ENCODE measurements at places on chromosomes 1 and 21.

DNA sequence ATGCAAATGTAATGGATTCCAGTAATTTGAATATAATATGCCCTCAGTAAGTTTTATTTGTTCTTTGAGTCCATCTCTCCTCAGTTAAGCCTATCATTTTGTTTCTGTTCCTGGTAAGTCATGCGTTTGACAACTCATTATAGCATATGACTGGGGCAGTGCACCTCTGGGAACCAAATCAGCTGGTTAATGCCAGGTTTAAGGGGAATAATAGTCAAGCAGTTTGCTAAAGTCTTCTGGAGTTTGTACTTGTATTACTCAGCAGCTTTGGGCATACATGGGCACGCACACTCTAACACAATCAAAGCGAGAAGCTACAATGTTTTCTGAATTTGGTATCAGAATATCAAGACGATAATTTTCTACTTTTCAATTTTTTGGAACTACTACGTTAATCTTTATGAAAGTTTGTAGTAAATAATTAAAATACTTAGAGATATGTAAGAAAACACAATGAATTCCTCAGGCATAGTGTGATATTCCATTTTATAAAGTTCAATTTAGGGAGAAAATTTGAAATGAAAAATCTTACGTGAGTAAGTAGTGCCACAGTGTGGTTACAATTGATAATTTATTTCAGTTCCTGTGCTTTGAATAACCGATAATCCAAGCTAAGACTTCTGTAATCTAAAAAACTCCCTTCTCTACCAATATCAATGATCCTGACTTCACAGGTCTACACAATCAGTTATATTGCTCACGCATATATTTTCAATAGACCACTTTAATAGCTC, 43.8 kb upstream of the KCTD3 start:
- DNase-seq = no peak

GRCh38 chr1:56803561-56804156, 15.5 kb downstream of the FYB2 start:
- DNase-seq = no peak

DNA sequence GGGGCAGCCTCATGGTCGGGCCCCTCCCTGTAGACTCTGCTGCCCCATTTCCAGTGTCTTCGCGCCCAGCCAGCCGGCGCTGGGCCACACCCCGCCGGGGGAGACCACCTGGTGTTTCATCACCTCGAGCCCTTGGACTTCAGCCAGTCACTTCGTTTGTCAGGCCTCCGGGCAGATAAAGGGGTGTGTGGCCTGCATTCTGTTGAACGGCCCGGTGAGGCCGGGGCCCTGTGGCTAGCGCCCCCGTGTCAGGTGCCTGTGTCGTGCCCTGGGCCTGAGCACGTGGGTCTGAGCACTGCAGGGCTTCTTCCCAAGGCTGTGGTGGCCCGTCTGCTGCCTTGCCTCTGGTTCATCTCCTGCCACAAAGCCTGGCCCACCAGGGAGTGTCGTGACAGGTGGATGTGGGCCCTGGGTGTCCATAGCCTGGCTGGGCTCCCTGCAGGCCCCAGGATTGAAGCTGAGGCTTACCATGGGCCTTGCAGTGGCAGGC, 65.2 kb upstream of the DIP2A start:
- DNase-seq = no peak

GRCh38 chr1:175774921-175775320, 31.5 kb upstream of the TNR start:
- DNase-seq = no peak

DNA sequence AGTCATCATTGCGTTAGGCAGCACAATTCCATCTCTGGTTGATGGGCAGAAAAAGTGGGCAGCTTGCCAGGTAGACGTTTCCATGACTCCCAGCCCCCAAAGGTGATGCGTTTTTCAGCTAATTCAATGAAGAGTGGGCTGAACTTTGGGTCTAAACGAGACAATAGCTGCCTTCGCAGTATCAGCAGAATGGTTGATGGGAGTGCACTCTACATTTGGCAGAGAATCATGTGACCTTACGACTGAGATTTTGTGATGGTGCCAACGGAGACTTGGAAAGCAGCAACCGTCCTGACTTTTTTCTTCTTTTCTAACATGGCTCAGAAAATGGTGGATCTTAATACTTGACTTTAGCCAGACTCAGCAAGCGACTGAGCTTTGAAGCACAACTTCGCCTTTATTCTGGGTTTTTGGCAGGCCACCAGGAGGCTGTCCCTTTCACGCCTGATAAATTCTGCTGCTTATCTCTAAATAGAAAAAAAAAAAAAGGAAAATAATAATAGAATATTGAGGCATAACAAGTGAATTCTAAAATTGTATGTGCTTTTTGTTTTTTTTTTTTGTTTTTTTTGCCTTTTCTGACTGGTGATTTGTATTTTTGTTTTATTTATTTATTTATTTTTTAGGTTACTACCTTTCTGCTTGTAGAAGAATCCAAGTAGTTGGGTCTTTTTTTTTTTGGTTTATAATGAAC, 804.8 kb downstream of the USP25 start:
- no peak for DNase-seq

DNA sequence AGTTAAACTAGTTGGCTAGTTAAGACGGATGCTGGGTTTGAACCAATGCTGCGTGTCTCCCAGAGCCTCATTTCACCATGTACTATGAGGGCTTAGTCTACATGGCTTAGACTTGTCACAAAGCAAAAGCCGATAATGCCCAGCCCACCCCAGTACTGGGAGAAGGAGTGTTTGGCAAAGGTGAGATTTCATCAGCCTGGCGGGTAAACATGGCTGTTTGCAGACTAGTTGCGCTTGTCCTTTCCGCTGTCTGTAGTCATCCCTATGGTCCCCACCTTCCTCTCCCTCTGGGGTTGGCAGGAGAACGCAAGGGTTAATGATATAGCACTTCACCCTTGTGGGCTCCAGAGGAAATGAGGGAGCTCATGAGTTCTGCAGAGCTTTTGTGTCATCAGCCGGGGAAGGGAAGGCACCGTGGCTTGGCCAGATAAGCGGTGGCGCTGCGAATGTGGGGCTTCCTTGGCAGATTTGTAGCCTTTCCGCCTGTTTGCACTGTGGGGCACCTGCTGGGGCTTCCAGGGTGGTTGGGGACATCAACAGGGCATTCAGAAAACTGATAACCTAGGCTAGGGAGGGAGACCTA, 29.2 kb downstream of the SOX13 start:
- peak; percentile 41 for DNase-seq

GRCh38 chr21:37006486-37007291, at the start of gene RIPPLY3:
Gene RIPPLY3, plus strand, starts transcription at chr21:37006702. Its CDS starts 71 bp downstream, at chr21:37006773.
- DNase-seq = no peak

DNA sequence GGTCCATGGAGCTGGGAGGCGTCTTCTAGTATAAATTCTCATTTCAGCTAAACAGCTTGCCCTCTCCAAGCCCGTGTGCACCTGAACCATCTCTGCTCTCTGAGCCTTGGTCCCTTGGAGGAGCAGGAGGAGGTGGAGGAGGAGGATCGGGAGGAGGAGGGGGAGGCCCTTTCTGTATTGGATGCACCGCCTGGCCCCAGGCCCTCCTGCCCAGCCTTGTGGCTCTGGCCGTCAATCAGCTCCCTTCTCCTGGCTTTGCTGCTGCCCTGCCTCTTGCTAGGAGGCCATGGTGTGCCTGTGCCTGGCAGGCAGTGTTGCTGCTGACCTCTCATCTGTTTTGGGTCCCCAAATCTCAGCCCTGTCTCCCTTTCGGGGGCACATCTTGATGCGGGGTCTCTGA, 9.0 kb downstream of the COL18A1 start:
- no peak for DNase-seq

DNA sequence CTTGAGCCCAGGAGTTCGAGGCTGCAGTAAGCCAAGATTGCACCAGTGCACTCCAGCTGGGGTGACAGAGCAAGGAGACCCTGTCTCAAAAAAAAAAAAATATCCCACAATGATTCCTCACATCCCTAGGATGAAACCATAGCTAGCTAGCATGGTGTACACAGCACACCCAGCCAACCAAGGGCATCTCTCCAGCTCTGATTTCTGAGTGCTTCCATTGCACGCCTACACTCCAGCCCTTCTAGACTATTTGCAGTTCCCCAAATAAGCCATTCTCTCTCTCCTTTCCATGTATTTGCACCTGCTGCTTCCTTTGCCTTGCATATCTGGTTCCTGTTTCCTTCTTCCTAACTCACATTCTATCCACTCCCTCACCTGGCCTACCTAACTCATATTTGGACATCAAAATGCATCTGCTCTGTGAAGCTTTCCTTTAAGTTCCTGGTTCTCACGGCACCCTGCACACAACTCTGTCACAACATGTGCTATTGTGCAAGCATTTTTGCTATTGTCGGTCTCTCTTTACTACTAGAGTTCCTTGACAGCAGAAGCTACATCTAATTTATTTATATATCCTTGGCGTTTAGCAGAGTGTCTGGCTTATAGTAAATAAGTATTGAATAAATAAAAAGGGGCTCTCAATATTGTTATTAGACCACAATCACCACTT, 2.4 kb upstream of the ELAPOR1 start:
- DNase-seq = no peak

GRCh38 chr1:221718381-221719277, 23.3 kb downstream of the DUSP10 start:
- no peak for DNase-seq

DNA sequence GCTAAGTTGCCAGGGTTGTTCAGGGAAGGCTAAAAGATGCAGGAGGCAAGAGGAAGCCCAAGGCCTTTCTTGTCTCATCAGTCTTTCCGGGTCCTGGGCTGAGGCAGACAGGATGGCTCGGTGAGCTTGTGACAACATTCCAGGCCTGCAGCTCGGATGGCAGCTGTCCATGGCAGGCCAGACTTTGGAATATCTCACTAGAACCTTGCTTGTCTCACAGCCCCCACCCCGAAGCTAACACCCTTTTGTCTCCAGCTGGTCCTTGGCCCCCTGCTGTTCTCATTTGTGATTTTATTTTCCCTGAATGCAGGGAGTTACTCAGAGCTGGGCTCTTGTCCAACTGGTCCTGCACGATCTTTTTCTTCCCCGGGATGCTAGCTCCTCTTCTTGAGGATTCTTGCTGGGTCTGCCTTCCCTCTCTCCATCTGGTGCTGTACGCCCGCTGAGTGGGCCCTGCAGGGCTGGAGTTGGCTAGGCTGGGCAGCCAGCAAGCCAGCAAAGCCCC, 477.2 kb upstream of the CAMK1G start:
- DNase-seq = no peak

GRCh38 chr1:204405988-204406387, 5.6 kb downstream of the PPP1R15B start:
- no peak for DNase-seq

Measured in natural killer cell (primary cell).